ENCODE measurements at places on chromosomes 5 and 9.

DNA sequence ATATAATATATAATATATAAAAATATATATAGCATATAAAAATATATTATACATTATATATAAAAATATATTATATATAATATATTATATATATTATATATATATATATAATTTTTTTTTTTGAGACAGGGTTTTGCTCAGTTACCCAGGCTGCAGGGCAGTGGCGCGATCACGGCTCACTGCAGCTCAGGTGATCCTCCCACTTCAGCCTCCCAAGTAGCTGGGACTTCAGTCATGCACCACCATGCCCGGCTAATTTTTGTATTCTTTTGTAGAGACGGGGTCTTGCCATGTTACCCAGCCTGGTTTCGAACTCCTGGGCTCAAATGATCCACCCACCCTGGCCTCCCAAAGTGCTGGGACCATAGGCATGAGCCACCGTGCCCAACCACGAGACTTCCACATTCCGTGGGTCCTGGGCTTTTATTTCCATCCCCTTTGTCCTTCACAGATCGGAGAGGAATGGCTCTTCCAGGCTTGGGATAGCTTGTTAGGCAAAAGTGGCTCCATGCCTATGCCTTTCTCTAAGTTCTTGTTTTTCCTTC lies 62.0 kb upstream of the IER5L start:
- no peak for DNase-seq

DNA sequence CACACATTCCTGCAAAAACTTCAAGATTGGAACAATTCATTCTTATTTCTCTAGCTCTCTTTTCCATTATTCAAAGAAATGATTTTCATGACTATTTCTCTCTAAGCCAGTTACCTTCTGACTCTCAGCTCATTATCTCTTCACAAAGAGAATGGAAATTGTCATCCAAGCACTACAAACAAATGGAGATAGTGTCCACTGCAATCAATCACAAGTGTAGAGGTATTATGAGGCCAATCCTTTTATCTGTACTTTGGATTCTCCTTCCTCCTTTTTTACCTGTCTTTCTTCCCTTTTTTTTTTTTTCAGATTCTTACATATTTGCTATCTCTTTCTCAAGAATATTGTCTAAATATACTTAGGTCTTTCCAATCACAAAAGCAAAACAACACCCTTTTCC lies 497.7 kb upstream of the MEF2C start:
- DNase-seq, result no peak

DNA sequence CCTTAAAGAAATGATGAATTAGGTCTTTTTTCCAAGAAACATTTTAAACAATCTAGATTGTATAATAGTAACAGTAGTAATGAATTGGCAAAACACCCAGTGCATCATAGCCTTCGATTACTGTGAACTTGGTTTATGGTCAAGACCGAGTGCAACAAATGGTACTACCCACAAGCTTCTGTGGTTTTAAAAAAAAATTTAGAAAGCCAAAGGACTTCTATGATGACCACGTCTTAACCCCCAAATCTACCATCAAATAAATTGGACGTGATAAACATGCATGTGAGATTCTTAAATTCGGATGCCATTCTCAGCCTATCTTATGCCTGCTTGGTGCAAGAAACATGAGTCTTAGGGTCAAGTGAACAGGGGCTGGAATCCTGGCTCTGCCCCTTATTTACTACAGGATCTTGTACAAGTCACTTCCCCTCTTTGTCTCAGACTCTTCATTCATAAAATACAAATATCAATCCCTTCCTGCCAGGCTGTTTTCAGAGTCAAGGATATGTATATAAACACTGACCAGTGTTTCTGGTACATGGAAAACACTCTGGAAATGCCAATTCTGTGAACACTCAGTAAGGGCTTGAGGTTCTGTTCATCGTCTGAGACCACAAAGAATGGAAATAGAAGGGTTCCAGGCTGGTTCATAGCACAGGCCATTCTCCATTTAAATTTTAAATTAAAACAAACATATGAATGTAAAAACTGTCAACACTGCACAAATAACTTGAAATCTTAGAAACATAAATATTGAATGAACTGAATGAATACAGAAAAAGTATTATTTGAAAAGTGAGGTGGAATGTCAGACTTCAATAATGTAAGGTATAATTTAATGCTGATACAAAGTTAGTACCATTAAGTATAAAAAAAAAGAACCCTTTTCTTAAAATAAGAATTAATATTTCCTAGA lies 107.8 kb downstream of the NR6A1 start:
- DNase-seq, result no peak

DNA sequence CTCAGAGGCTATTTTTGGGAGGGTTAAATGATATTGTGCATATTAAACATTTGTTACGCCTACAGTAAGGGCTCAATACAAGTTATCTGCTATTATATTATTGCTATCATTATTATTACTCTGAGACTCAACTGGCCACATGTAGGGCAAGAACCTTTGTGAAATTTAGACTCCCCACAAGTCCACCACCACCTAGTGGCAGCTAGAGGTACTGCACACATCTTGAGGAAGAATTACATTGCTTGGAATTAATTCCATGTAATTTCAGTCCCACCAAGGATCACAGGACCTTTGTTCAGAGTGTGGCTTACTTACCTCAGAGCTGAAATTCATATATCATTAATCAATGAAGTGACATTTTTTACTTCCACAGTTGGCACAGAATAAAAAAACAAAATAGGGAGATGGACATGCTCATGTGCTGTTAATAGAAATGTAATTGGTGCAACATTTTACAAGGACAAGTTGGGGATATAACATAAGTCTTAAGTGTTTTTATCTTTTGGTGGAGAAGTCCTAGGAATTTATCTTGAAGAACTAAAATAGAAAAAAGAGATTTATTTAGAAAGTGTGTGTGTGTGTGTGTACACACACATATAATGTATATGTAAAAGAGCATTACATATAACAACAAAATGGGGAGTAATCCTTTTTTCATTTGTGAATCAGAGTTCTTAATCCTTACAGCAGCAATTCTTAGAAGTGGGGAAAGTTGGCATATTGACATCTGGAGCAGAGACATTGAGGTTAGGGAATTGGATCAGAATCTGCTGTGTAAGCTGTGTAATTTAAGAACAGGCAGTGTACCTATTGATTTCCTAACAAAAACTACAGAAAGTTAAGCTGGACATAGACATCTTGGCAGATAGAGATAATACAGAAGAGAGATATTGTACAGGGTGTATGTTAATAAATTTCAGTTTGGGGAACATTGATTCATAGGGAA lies 11.2 kb downstream of the MSANTD3 start:
- peak; percentile 39 for DNase-seq

DNA sequence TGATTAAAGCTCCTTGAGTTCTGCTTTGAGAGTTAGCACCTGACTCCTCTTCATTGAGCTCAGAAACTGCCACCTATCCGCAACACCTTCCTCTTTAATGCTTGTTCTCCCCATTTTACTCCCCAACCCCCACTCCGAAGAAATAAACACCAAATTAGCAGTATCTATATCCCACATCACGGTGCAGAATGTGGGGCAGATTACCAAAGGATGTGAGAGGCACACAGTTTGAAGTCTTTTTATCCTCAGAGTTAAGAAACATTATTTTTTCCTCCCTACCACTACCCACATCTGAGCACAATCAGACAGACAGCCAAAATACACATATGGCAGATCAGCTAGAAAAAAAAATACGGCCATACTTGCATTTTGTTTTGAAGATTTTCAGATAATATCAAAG lies 26.1 kb upstream of the IL7R start:
- DNase-seq, result no peak

DNA sequence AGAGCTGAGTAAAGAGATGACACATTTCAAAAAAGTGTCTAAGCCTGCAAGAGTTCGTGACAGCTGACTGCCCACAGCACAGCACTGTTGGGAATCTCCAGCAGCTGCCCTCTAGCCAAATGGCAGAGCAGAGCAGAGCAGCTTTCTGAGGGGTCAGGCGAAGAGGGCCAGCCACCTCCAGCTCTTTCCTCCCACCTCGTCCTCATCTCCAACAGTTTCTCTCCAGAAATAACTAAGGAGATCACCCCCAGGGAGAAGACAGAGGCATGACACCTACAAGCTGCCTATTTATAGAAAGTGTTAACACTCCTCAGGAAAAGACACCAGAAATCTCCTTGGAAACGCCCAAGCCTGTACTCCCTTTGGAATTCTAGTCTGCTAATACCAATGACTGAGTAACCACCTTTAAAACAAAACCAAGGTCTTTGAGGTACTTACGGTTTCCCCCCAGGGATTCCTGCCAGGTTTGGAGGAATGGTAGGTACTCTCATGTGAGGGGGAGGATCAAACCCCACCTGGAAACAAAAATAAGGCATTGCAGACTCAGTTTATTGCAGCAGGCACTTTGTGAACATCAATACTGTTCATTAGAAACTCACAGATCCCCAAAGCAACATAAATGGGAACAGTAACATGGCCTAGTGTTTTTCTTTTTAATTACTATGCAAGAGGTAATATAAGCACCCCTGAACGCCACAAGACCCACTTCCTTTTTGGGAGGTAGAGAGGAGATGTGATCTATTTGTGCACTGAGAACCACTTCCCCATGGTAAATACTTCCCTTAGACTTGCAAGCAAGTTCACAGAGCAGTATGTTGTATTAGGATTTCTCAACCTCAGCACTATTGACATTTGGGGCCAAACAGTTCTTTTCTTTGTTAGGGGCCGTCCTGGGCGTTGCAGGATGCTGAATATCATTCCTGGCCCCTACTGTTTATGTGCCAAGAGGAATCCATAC lies 79.3 kb downstream of the TLE1 start:
- no peak for DNase-seq

- no peak for DNase-seq
Observed at GRCh38 chr9:82920154-82920553, 142.8 kb downstream of the RASEF start.

Measured in breast epithelium (tissue), 4 donors.